Airway epithelial cell (primary cell): ENCODE measurements at places on chromosomes 6 and 20. TPM values are rescaled to one million over a fixed set of nuclear protein-coding genes. Genes with fewer than 3 reads are reported as not detected.

Gene TLDC2
- not detected in 2 replicates for total RNA-seq

Gene DSE
- 51.7 and 60.5 TPM in 2 replicates for total RNA-seq

Gene BHLHE23
- total RNA-seq: not detected in 2 replicates

Gene OR2H2
- total RNA-seq: not detected in 2 replicates

Gene SLC17A3
- not detected in 2 replicates for total RNA-seq

Gene PAK5
- 0.14 and 0.21 TPM in 2 replicates for total RNA-seq

Gene DCDC2
- 0.07 TPM in 1 of 2 replicates, not detected in the other for total RNA-seq

Gene APOBEC2
- total RNA-seq: 0.63 TPM in 1 of 2 replicates, not detected in the other

Gene AHI1
- total RNA-seq: 3.4 and 3.6 TPM in 2 replicates

Gene MRPL14
- 86.7 and 87.8 TPM in 2 replicates for total RNA-seq

Gene TCP1
- 231 and 276 TPM in 2 replicates for total RNA-seq

Gene HAO1
- not detected in 2 replicates for total RNA-seq
